ENCODE measurements at places on chromosomes 12 and 14. TPM values are rescaled to one million over a fixed set of nuclear protein-coding genes. Genes with fewer than 3 reads are reported as not detected.

VPS29 gene
- 125 TPM for total RNA-seq

IFI27L2 gene
- total RNA-seq: 59.3 TPM

FOXN4 gene
- total RNA-seq: not detected

RNASE1 gene
- total RNA-seq: not detected

GLS2 gene
- total RNA-seq: 3.9 TPM

MYRFL gene
- not detected for total RNA-seq

KLRD1 gene
- not detected for total RNA-seq

OR6C74 gene
- not detected for total RNA-seq

Data from MCF 10A (cell line).